ENCODE measurements at places on chromosomes 3 and 15.

DNA sequence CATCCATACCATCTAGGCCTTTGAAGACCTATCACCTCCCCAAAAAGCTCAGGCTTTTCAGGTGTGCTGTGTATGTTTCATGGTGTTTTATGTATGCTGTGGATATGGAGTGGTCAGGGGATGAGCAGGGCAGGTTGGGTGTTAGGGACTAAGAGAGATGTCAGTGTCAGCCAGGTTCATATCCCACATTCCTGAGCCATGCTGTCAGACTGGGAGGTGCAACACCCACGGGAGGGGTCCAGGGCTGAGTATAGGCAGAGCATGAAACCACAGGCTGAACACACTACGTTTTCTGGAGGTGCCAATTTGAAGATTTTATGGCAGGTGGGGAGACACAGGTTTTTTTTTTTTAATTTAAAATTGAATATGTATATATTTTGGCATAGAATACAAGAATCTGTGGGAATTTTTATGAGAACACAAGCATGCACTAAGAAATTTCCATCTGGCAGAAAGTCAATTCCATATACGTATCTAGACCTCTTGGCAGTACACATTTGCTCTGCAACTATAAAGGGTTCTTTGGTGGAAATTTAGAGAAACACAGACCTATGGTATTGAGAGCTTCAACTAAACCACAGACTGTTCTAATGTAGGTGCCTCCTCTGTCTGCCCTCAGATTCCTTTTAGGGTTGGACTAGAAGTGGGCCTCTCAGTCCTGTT lies 101.9 kb upstream of the RNU6-1 start:
- no peak for DNase-seq

DNA sequence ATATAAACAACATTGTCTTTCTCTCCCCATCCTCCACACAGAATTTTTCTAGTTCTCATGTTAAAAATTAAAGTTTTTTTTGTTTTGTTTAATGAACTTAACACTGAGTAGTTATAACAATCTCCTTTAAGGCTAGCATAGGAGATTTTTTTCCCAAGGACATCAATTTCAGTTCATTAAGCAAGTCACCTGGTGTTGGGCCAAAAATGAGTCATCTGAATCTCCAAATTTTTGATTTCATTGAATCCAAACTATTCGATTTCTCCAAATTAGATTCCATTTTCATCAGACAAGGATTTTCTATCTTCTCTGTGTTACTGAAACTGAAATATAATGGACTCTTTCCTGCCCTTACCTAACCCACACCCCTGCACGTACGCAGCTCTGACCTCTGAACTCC lies 631.4 kb upstream of the MDFIC2 start:
- no peak for DNase-seq

GRCh38 chr3:78050276-78051065 lies 1010.6 kb downstream of the ROBO2 start:
- no peak for DNase-seq

DNA sequence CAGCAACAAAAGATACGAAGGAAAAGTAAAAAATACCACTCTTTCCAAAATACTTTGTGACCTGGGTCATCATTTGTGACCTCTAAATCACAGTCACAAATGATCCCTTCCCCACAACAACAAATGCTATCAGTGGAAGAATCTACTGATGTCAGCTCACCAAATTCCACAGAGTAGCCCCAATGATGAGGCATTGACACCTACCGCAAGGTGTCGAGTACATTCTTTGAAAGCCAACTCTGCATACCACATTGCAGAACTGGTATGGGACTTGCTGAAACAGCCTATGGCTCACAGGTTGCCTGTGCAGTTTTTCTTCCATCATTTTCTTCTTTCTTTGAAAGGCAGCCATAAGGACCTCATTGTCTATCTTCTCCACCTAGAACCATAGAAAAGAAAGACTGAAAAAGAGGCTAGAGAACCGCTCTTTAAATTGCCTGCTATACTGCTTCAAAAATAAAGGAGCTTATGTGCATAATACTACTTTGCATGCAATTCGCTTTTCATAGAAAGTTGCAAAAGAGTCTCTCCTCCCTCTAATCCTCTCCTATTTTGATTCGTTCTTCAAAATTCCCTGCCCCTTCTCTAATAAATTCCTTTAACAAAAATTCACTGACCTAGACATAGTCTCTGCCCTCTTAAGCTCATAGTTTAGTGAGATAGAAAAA lies 21.4 kb upstream of the KPNA1 start:
- DNase-seq = no peak

DNA sequence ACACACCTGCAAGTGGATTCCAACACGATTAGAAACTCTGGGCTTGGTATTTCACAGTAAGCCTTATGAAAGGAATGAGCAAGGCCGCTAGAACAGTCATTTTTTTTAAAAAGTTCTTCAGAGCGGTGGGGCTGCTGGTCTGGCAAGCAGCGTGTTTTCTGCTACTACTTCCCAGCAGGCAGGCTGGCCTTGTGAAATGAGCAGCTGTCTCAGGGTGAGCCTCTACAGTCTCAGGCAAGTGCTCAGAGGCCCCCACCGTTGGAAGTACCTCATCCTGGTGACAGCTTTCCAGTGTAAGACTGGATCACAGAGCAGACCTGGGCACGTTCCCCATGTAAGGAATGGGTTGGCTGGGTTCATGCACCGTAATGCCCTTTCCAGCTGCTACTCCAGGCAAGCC lies 119.2 kb downstream of the LRIG1 start:
- no peak for DNase-seq

DNA sequence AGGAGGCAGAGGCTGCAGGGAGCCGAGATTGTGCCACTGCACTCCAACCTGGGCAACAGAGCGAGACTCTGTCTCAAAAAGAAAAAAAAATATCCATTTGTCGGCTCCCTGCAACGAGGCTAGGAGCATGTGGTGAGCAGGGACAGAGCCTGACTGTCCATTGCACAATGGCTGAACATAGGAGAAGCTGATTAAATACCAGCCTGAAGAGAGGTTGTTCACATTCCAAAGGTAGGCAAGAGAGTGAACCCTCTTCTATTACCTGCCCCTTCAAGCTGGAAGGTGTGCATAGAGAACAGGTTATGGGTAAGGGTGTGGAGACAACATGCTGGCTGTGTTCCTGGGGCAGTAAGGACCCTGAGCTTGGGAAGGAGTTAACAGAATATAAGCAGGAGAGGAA lies 78.7 kb downstream of the DAPK2 start:
- no peak for DNase-seq

- DNase-seq = no peak
These were observed 188.5 kb downstream of the CADPS start for GRCh38 chr3:62686503-62687294.

GRCh38 chr3:124652009-124652408 lies 78.2 kb upstream of the UMPS start:
- no peak for DNase-seq

DNA sequence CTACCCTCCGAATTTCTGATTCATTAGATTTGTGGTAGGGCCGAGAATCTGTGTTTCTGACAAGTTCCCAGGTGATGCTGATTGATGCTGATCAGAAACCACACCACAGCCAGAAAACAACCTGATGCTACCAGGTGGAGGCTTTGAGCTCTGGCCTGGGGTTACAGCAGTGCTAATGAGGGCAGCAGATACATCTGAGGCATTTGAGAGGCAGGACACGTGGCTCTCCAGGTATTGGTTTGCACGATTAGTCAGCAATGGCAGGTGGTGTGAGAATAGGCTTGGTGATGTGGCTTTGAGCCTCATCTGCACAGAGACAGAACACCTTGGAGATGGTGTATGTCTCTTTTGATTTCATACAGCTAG lies 78.8 kb upstream of the THBS1 start:
- no peak for DNase-seq

- no peak for DNase-seq
These were observed 105.7 kb downstream of the LRRC49 start for GRCh38 chr15:70998319-70998718.

Measured in activated CD8-positive, alpha-beta memory T cell treated with anti-CD3 and anti-CD28 coated beads, Interleukin-2, amount 50 U/mL, for 48 hours (primary cell).